ENCODE measurements at places on chromosomes 11 and 22.

DNA sequence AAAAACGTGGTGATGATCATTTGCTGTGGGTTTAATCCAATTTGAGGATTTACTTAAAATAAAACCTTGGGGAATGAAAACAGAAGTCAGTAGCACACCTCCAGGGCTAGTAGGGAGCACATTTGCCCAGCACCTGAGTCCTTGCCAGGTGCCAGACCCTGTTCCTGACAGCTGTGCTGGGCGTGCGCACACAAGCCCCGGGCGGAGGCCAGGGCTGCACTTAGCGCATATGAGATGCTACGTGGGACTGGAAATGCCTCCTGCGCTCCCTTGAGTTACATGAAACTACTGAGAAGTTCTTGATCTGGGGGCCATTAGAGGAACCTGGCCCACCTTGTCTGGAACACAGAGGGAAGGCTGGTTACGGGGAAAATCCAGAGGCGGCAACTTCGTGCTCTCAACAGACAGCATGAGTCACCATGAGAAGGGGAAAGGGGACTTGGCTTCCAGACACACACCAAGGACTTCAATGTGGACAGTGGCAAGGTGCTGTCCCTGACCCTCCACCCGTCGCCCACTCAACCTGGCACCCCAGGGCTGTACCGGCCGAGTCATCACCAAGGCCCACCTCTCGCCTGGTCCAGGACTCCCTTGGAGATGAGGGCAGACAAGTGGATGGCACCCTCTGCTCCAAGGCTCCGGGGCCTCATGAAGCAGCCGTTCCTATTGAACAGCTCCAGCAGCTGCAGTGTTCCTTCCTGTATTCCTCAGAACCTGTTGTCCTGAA is 1468.6 kb downstream of the BRD1 start:
- no peak for DNase-seq

GRCh38 chr11:60332846-60333245 is 5.8 kb downstream of the MS4A6E start:
- no peak for DNase-seq

DNA sequence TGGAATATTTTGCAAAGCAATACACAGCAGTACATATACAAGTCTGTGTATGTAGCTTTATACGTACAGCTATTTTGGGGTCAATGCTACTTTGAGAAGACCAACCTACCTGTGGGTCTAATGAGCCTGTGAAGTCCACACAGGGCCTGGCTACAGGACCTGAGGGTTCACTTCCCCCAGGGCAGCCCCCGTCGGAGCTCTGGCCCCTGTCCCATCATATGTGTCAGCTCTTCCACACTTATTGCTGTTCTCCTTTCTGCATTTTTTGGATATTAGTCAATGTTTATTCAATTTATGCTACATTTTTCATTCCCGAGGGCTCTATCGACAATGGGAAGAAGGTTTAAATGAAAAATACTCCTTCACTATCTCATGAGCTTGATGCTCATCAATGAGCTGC is 1473.6 kb downstream of the BRD1 start:
- DNase-seq = no peak

DNA sequence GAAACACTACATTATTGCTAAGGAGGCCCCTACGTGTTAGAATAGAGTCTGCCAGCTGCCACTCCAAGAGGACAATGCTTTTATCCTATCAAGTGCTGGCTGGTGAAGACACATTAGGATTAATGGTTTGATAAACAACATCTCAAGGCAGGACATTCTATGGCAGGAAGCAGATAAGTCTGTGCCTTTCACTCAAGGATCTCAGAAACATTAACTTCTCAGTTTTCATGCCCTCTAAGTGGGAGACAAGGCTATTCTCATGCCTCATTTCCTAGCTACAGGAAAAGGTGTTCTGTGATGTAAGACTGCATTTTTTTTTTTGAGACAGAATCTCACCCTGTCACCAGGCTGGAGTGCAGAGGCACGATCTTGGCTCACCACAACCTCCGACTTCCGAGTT is 23.5 kb upstream of the TIMP3 start:
- DNase-seq = no peak

GRCh38 chr11:19079643-19080440 is 19.3 kb upstream of the MRGPRX2 start:
- DNase-seq = no peak

DNA sequence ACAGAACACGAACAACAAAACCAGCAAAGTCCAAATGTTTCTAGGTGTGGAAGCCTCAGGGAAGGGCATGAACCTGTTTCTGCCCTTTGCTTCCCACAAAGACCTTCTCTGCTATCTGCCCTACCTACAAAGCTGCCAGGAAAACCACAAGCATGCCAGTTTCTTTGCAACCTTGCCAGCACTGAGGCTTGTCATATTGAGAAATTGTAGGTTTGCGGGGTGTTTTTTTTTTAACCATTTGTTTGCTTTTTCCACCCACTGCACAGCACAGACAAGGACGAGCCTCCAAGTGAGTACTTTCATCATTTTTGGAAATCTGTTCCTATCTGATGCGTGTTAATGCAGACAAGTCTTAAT is 12.8 kb downstream of the PARVG start:
- no peak for DNase-seq

GRCh38 chr11:19786644-19787043 is 74.0 kb downstream of the NAV2 start:
- DNase-seq = no peak

GRCh38 chr22:27113211-27113635 is 455.8 kb downstream of the MIAT start:
- DNase-seq = no peak

GRCh38 chr22:31613904-31614296 is 48.1 kb downstream of the PISD start:
- no peak for DNase-seq

- no peak for DNase-seq
Measured at GRCh38 chr11:121426476-121427399, 25.4 kb upstream of the SORL1 start.

- DNase-seq = no peak
Measured at GRCh38 chr11:118049771-118050170, 27.1 kb upstream of the TMPRSS4 start.

- no peak for DNase-seq
Measured at GRCh38 chr11:34311126-34311525, 46.7 kb downstream of the ABTB2 start.

- no peak for DNase-seq
Measured at GRCh38 chr11:10483584-10483983, 28.5 kb downstream of the AMPD3 start.

GRCh38 chr22:23608583-23608982 is 23.5 kb downstream of the DRICH1 start:
- no peak for DNase-seq

DNA sequence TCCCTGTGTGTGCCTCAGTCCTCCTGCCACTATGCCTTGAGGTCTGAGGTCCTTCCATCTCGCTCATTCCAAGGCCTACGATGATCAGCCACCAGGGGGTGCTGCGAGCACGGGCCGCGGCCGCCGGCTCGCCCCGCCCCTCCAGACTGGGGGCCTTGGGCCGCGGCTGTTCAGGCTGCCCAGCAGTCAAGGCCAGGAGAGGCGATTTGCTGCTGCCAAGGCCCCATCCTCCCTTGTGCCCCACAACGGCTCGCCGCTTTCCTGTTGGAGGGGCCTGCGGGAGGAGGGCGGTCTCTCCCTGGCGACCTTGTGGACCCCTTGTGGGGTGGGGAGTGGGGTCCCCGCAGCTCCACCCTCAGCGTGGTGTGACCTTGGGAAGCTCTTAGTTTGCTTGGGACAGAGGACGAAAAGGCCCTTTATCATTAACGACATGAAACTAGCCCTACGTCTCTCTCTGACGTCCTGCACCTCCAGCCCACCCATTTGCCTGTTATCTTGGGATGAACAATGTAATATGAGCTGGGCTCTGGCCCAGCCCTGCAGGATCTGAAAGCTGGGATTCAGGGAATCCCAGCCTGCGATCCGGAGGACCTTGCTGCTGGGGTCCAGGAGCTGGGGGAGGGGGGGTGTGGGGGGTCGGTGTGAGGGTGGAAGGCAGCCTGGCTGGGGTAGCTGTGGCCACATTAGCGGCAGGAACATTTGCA is 5.3 kb upstream of the GALR3 start:
- peak; percentile 34 for DNase-seq

DNA sequence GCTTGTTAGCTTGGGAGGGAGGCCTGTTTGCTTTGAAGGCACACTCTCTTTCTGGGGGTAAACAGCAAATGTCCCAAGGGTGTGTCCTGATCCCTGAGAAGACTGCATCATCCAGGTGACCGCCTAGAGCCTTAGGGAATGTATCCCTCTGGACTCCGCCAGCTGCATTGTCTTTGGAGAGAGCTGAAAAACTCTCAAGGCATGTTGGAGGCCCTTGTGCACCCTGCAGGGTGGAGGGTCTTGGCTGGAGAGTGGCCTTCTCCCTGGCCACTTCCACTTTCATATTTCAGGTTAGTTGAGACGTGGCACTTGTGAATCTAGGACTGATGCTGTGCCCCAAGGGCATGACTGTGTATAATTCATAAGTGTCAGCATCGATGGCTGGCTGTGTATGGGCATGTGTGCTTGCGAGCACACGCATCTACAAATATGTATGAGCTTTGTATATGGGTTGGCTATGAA is 70.6 kb downstream of the ZBTB16 start:
- DNase-seq = no peak

GRCh38 chr22:30743257-30744020 is 48.8 kb downstream of the OSBP2 start:
- no peak for DNase-seq
